Activated CD8-positive, alpha-beta T cell treated with anti-CD3 and anti-CD28 coated beads for 36 hours (primary cell): ENCODE measurements at places on chromosomes 6 and 20.

DNA sequence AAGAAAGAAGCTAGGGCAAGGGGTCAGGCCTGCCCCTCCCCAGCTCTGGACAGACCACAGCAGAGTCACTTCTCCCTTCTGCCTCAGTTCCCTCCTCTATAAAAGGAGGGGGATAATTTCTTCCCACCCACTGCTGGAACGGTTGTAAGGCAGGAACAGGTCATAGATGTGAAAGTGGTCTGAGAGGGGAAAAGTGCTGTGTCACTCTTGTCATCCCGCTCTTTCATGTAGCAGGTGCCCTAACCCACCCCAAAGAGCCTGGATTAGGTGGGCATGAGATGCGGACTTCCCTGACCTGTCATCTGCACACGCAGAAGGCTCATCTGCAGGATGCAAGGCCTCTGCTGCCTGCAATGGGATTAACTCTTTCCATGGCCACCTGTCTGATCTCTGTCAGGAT is 218.2 kb upstream of the LRFN2 start:
- DNase-seq, result no peak

DNA sequence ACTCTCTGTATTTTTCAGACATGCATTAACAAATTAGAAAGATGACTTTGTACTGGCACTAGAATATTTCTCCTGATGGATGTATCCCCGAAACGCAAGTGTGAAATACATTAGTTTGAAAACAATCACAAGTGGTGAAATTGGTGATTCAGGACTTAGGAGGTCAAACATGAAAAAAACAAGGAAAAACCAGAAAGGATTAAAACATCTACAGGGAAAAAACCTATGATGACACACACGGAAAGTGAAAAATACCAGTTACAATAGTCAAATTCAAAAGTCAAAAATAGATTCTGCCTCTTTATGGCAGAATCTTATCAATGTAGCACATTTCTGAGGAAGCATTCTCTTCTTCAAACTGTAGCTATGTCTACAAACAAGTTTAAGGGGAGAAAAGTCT is 129.0 kb upstream of the SGK1 start:
- DNase-seq, result no peak

- no peak for DNase-seq
Measured at GRCh38 chr6:71248878-71249544, 39.6 kb upstream of the OGFRL1 start.

GRCh38 chr6:31113861-31114540 is 599 bp upstream of the PSORS1C1 start:
- no peak for DNase-seq

DNA sequence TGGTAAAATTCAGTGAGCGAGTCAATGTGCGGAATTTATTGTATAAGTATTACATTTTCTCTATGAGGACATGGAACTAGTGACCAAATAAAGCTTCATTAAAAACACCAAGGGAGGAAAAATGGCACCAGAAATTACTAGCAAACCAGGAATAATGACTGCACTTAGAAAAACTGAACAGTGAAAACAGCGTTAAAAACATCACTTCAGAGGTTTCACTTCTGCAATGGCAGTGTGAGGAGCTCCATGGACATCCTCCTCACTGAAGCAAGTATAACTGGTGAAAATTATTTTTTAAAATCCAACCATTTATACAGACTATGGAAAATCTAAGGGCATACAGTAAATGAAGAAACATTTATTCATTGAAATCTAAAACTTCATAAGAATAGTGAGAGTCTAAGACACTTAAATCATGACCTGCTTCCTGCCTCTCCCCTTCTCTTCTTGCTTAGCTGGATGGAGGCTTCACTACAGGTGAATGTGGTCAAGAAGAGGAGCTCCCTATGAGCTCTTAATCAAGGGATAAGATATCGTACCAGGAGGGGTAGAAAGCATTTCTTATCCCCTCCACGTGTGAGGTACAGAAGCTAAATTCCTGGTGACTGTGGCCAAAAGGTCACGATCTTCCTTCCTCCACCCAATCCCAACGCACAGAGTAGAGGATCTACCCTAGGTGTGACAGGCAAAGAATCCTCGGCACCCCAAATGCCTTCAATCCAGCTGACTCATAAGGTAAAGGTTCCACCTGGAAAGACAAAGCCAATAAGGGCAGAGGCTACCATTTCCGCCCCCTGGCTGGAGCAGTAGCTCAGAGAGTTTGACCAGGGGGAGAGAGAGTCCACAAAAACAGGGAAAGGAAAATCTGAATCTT is 12.3 kb upstream of the ASF1A start:
- no peak for DNase-seq

DNA sequence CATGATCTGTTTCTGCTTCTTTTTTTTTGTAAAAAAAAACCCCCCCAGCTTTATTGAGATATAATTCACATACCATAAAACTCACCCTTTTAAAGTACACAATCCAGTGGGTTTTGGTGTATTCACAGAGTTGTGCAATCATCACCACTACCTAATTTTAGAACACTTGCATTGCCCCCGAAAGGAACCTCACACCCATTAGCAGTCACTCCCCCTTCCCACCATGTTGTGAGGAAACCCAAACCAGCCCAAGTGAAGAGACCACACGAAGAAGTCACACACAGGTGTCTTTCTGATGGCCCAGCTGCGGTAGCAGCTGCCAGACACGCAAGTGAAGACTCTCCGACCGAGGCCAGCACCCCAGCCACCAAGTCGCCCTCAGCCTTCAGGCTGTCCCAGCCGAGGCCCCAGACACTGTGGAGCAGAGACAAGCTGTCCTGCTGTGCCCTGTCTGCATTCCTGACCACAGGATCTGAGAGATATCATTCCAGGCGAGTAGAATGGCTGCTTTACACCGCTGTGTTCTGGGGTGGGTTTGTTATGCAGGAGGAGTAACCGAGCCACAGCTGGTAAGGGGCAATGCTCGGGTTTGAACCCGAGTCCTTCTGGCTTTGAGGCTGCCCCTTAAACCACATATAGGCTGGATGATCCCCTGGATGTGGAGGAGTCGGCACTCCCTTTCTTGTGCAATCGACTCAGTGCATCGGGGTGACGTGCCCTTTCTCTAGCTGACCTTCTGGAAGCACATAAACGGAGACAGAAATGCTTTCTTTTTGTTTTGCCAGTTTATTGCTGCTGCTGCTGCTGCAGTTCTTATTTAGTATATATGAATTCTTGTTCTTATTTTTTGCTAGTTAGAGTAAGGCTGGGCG is 59.1 kb upstream of the PTPN1 start:
- DNase-seq, result peak; percentile 56

DNA sequence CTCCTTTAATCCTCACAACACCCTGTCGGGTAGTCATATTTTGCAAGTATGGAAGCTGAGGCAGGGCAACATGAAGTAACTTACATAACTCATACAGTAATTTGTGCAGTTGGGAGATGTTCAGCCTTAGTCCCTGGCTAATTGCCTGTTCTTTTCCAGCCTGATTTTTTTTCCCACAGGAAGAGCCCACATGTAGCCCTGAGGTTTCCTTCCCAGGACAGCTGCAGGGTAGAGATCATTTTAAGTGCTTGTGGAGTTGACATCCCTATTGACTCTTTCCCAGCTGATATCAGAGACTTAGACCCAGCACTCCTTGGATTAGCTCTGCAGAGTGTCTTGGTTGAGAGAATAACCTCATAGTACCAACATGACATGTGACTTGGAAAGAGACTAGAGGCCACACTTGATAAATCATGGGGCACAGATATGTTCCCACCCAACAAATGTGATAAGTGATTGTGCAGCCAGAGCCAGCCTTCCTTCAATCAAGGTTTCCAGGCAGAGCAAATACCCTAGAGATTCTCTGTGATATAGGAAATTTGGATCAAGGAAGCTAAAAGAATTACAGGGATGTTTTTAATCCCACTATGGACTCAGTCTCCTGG is 5.0 kb upstream of the BTN2A1 start:
- no peak for DNase-seq

DNA sequence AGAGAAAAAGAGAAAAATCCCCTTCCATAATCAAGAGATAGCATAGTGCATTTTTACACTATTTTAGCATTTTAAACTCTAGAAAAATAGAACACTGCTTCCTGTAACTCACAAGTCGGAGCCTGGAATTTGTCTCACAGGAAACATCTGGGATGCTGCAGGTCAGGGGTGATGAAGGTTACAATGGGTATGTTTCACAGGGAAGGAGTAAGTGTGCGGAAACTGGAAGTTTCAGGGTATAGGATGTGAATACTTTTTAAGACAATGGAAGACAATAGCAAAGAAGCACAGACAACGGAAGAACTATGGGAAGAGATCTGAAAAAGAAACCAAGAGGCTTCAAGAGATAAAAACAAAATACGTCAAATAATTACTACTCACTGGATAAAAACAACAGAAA is 361.0 kb upstream of the MARCKS start:
- DNase-seq, result no peak

DNA sequence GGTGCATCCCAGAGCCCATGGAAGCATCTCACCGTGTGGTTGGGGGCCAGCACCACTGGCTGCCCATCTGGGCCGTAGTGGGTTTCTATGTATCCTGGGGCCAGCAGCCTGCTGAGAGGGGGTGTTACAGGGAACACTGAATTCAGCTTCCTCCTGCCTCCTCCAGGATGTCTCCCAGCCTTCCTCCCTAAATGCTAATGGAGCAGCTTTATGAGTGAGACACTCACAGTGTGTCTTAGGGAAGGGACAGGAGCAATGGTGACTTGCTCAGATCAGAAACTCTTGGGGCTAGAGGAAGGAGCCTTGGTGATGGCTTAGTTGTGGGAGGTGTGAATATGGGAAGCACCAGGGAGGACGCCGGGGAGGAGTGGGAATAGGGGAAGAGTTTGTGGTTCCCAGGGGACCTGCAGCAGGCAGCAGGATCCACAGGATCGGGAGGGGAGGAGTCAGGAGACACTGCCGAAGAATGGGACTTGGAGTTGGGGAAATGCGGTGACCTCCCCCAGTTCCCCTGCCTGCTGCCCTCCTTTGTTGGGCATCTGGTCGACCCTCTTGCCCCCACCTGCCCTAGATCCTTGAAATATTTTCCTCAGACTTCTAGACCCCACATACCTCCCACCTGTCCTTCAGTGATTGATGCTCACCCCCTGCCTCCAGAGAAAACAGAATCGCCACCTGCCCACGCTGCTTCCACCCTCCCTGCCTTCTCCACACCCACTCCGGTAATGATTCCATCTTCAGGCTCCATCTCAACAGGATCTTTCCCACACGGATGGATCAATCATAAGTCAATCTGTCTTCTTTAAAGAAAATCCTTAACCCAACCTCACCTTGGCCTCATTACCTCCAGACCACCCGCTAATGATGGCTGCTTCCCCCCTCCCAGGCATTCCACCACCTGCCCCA is 6.6 kb downstream of the ADAM33 start:
- DNase-seq, result no peak

GRCh38 chr20:32832664-32833063 is 12.9 kb downstream of the MAPRE1 start:
- peak; percentile 67 for DNase-seq

DNA sequence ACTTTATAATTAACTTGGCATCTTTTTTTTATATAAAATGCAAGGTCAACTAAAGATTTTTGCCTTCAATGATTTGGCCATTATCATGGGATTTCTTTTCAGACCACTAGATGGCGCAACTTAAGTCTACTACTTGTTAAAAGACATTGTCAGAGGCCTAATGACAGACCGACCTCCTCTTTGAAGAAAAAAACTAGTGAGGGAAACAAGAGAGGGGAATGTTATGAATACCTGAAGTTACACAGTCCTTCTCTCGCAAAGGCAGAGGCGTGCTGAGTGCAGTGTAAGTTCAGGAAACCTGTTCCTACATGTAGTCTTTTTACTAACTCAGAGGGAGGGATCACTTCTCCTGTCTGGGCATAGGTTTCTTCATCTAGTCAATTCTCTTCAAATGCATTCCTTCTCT is 9.3 kb downstream of the TRAPPC3L start:
- DNase-seq, result peak; percentile 12

DNA sequence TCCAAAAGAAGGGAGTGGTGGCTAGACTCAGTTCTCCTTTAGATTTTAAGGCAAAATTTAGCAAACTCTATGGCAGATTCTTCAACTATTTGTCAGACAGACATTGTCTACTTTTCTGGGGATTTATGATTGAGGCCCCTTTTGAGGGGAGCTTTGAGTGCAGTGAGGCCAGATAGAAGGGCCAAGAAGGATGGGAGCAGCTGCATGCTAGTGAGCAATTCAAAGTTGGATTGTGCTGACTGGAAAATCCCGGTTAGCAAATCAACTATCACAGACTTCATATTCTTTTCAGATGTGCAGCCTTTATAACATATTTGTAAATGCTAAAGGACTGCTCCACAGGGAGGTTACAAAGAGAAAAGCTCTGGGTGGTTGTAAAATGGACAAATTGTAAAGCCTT is 35.0 kb upstream of the ESR1 start:
- DNase-seq, result no peak

DNA sequence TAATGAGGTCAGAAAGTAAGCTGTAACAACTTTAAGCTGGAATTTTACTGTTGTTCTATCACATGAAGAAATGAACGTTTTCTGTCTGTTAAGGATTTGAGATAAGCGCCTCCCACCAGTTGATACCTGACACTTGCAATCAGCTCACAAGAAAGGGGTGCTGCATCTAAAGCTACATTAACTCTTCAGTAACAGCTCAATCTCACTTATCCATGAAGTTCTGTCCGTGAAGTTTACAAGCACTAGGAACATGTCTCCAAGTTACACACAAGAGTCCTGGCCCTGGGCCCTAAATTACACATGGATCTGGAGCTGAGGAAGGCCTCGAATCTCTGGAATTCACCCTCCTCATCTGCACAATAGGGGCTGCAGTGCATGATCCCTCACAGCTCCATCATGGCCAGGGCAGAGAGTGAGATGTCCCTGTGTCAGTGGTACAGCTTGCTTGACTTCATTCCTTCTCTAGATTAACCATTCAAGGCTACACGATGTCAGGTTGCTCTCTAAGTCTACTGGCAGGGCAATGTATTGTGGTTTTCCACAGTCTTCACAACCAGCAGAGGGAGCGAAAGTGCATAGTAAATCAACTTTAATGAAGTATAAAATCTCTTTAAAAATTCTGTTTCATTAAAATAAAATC is 182.4 kb upstream of the MCHR2 start:
- no peak for DNase-seq

- peak; percentile 83 for DNase-seq
Measured at GRCh38 chr6:44338228-44339122, 4.0 kb upstream of the SPATS1 start.

DNA sequence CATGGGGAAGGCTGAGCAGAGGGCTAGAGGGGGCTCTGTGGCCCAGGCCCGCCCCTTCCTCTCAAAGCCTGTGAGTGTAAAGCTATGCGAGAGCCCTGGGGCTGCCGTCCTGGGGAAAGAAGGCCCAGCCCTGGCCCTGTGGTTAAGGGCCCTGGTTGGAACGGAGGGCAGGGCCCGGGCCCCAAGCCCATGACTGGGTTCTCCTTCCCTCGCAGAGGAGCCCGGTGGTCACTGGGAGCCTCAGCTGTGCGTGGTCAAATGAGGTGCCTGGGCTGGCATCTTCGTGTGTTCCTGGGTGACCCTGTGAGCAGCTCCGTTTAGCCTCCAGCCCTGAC is 56.0 kb downstream of the SMOC2 start:
- no peak for DNase-seq

DNA sequence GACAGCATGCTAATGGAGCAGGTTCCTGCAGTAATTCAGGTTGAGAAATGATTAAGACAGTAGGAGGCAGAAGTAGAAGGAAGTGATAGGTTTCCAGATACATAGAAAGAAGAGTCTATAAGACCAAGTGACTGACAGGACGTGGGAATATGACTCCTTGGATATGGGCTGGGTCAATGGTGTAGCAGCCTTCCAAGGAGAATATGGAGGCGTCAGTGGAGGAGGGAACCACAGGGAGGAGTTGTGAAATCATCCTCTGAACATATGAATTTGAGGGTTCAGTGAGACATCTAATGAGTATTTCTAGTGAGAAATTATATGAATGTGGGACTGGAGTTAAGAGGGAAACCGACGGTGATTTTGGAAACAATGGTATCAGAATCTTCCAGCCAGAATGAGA is 43.3 kb downstream of the NUDT3 start:
- DNase-seq, result no peak
